ENCODE measurements at places on chromosomes 4 and X.

DNA sequence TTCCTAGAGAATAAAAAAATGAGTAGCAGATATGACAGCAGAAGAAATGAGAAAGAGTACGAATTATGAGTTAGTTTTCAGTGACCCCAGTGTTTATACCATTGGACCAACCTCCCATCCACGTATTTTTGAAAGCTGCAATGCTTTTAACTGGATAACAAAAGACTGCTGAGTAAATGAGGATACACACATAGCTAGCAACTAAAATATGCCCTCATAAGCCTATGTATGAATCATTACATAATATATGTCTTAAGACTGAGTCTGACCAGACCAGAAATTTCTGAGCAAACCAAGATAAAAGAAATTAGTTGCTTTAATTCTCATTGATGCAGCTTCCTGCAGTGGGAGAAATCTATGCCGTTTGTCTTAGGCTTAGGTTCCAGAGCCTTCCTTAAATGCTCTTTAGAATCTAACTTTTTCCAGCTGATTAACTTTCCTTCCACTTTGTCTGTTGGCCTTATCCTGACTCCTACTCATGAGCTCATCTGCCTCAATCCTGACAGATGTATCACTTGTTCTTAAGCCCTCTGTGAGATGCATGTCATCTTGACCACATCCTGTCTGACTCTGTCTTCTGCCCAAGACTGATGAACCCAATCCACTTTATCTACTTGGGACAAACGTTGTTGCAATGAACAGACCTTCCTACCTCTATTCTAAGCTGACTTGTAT, 301.4 kb upstream of the AADAT start:
- no peak for DNase-seq

DNA sequence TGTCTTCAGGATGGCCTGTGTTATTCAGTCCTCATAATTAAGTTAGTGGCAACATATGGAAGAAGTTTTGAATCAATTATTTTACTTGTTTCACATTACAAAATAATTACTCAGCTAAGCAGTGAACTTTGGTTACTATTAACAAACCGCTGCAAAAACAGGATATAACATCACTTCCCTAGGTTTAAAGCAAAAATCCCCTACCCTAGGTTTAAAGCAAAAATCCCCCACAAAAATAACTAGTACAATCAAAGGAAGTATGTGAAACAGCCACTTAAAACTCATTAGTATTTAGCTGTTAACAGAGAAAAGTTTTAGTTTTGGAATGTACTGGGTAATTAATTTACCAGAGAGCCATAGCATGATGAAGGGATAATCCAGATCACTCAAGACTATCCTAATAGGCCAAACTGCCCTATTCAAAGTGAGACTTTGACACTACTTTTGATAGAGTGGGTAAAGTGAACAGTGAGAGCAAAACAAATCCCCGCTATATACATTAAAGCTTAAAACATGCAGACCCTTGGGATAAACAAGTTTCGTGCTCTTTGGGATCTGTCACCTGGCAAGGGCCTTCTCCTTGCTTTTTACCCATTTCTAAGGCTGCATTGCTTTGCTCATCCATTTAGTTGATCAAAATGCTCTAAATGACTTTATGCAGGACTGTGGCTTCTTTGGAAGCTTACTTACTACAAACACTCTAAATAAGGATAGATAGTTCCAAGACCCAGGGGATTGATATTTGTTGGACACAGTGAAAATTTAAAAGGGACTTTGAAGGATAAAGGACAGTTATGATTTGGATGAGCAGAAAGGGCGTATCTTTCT, 36.4 kb upstream of the GPR174 start:
- no peak for DNase-seq

DNA sequence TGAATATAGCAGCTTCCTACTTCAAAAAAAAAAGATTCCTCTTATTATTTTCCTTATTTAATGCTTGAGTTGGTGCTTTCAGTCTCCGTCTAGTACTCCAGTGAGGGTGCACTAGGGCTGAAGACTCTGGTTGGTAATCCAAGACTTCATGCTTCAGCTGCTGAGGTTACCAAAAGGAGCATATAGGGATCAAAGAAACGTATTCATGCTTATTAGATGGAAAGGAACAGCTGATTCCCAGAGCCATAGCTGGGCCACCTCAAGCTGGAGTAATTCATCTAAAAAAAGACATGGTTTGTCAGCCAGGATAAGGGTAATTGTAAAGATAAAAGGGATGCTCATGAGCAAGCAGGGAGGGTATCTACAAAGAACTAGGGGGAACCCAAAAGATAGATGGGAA, 131.7 kb upstream of the FAM47B start:
- DNase-seq: no peak

DNA sequence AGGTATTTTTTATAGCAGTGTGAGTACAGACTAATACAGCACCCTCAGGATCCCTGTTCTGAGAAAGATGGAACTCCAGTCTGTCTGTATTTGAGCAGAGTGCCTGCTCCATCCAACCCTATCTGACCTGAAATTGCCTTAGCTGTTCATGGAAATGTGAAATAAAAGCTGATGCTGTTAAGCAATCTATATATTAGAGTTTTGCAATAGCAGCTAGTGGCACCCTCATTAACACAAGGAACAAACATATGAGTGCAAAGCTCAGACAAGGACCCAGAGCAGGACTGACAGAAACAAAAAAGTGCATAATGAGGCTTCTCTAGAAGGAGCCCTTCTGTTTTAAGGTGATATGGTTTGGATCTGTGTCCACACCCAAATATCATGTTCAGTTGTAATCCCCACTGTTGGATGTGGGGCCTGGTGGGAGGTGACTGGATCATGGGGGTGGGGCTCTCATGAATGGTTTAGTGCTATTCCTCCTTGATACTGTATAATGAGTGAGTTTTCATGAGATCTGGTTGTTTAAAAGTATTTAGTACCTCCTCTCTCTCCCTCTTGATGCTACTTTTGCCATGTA, 272.9 kb upstream of the KLF3 start:
- DNase-seq: no peak

DNA sequence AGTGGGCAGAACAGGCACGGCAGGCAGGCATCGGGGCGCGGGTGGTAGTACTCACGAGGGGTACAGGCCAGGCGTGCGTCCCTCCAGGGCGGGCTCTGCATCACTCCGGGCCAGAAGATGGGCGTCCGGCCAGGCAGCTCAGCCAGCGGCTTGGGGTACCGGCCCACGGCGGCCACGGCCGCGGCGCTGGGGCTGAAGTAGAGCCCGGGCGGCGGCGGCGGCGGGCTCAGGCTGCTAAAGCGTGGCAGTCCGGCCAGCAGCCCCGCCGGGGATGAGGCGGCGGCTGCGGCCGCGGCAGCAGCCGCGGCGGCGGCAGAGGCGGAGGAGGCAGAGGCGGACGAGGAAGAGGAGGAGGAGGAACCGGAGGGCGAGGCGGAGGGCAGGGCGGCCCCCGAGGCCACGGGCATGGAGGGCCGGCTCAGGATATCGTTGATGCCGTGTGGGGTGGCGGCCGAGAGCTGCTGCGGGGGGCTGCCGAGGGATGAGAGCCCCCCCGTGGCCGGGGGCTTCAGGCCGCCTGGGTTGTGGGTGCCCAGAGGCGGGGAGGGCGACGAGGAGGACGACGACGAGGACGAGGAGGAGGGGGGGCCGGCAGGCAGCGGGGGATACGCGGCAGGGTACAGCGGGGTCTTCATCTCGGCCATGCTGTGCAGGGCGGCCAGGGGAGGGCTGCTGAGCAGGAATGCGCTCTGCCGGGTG, 1.4 kb downstream of the NKX6-1 start:
- no peak for DNase-seq

All from stimulated activated CD8-positive, alpha-beta memory T cell treated with anti-CD3 and anti-CD28 coated beads, Interleukin-7, amount 100 ng/mL, for 1 hour (primary cell).